Skin of body (tissue), 3 donors: ENCODE measurements at places on chromosomes 6 and 20.

DNA sequence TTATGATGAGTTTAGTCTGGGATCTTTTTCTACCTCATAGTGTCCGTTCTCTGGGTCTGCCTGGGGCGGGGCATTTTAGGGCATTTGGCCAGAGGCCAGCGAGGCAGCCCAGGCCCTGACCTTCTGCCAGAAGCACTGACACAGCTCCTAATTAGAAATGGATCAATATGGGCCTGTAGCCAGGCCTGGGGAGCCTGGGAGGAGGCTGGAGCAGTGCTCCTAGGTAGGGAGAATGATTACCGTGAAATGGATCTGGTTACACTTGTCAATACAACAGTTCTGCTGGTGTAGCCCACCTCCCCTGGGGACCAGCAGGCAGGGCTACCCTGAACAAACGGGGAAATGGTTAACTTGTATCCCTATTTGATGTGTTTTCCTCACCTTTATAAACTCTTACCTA, 23.0 kb downstream of the RALY start:
- no peak for DNase-seq

- DNase-seq = no peak
These were observed 5.8 kb upstream of the SLC52A3 start for GRCh38 chr20:774016-774659.

GRCh38 chr20:60091305-60091704, 133.1 kb downstream of the CDH26 start:
- DNase-seq = no peak

DNA sequence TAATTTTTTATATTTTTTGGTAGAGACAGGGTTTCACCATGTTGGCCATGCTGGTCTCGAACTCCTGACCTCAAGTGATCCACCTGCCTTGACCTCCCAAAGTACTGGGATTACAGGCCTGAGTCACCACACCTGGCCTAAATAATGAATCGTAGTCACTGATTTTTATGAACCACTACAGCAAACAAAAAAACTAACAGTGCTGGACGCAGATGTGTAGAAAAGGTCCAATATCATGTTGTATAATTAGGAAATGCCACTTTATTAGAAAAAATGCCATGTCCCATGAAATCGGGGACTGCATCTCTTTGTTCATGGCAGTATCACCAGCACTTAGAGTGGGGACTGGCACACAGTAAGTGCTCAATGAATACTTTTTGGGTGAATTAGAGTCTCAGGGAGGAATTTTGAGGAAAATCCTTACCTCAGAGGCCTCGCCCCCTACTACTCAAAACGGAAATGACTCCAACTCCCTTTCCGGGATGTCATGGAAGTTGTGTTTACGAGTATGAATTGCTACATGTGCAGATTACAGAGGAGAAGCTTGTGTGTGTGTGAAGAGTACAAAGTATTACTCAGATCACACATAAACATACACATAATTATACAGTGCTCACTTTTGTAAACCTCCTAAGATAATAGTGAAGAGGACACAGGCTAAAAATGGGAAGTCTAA, 43.6 kb upstream of the FAM50B start:
- peak; percentile 37 for DNase-seq

- no peak for DNase-seq
These were observed 61.3 kb downstream of the ZDHHC14 start for GRCh38 chr6:157442291-157442690.

GRCh38 chr6:82381278-82381677, 17.7 kb downstream of the TPBG start:
- no peak for DNase-seq

DNA sequence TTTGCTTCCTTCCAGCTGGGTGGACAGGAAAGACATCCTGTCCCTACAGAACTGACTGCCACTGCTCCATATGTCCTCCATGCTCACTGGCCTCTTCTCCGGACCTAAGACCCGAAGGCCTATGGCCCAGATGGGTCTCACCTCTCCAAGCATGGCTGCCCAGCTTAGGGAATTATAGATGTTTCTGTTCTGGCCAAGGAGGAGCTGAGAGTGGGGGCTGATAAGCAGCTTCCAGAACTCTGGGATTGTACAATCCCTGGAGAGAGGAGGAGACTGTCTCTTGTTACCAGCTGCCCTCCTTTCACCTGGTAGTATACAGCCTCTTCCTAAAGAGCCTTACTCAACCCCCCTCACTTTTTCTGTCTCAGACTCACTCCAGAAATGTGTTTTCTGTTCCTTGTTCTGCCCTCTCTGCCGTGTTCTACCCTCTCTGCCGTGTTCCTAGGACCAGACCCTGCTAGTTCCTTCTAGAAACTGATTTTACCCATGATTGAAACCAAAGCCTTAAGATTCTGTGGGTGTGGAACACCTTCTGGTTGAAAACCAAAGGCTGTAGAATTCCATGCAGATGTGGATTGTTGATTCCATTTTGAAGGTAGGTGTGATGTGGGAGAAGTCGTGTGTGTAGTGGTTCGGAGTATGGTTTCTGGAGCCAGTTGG, 28.7 kb downstream of the ANKS1A start:
- DNase-seq = no peak

GRCh38 chr20:64140956-64141355, 23.3 kb upstream of the MYT1 start:
- DNase-seq = no peak

DNA sequence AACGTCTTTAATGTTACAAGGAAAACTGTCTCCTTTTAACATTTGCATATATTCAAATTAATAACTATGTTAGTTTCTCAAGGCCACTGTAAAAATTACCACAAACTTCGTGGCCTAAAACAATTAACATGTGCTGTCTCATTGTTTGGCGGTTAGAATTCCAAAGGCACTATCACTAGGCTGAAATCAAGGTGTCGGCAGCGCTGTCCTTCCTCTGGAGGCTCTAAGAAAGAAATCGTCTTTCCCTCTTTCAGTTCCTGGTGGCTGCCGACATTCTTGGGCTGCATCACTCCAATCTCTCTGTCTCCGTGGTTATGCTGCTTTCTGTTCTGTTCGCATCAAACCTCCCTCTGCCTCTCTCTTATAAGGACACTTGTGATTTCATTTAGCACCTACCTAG, 4.2 kb downstream of the TPD52L1 start:
- DNase-seq = no peak

DNA sequence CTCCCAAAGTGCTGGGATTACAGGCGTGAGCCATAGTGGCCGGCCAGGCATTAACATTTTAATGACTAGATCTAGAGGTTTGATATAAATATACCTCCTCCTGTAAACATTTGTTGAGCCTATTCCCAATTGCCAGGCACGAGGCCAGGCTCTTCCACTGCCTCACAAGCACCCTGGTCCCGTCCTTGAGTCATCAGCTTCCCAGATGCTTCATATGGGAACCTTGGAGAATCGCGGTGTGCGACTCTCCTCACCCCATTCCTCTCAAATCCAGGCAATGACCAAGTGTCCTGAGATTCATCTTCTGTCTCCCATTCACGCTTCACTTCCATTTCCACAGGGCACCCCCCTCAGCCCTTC, 35.9 kb upstream of the PIM1 start:
- DNase-seq = no peak

GRCh38 chr6:10033223-10033829, 381.5 kb downstream of the TFAP2A start:
- DNase-seq = no peak
